ENCODE measurements at places on chromosomes 5 and 9.

DNA sequence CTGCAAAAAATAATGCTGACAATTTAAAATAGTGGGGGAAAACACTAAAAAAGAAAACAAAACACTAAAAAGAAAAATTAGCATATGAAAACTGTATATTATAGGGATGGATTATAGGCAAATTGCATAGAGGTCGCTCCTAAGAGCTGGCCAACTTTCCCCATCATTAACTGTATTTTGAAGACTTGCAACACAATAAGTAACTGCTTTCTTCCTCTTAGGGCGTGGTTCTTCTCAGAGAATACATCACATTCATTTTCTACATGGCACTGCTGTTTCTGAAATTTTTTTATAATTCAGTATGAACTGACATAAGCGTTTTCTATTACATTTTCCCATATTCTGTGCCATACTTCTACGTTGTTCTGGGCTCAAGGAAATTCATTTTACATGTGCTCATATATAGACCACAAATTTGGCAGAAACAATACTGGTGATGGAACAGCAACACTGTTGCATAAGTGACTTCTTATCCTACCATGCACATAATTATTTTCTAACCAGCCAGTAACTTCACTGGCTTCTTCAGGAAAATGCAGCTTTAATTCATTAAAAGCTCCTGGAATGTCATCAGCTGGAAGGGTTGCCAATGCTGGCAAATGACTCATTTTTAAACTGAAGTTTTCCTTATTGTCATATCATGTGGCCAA is 171.2 kb upstream of the DMAC1 start:
- DNase-seq: no peak

- DNase-seq: no peak
Observed at GRCh38 chr9:97768746-97769145, 71.6 kb upstream of the XPA start.

DNA sequence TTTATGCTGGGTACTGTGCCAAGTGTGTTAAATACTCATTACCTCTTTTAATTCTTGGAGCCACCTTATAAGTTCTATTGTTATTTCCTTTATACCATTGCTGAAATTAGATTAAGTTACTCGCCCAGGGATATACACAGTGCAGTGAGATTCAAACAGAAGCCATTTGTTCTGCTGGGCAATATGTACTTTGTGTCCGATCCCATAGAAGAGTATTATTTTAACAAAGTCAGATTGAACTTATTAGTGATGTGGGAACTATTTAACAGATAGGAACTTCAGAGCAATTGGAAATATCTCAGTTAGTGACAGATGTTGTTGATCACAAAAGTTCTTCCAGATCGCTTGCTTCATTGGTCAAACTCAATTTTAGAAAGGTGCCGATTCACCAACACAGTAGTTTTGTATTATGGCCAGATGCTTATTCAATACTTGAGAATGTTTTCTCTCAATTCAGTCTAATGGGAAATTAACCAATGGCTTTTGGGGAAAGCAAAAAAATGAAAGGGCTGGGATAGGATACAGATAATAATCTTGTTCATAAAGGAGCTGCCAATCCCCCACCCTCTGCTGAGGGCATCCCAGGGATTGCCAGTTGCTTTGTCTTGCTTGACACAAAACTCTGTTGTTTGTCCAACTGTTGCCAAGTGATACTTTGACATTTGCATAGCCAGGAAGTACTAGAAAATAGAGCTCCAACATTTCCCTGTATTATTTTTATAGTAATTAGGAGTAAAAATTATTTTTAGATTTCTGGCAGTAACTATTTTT is 94.8 kb upstream of the SEMA6A start:
- no peak for DNase-seq

- DNase-seq: no peak
Observed at GRCh38 chr5:178081571-178082243, 31.6 kb upstream of the N4BP3 start.

DNA sequence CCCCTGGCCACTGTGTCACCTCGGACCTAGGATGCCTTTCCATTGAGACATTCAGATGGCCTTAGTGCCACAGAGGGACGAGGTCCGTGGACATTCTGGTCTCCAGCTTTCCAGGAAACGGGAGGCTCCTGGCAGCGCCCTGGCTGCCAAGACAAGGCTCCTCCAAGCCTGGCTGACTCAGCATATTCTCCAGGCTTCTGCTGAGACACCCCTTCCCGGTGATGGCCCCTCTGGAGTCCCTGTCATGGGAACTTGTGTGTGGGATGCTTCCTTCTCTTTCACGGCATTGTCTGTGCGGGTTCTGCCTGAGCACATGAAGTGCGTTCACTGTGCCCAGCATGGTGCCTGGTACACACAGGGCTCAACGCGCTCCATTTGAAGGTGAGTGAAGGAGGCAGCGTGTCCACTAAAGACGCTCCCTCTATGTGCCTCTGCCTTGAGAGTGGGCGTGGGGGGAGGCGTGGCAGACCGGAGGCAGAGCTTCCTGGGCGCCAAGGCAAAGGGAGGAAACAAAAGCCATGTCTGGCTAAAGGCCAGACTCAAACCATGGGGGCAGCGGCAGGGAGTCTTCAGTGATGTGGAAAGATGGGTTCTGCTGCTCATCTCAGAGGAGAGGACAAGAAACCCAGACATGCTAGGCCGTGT is 46.4 kb upstream of the PRRC2B start:
- DNase-seq: no peak

GRCh38 chr9:91516777-91517176 is 93.1 kb upstream of the NFIL3 start:
- no peak for DNase-seq

GRCh38 chr5:44900273-44900954 is 91.7 kb downstream of the MRPS30 start:
- DNase-seq: no peak

DNA sequence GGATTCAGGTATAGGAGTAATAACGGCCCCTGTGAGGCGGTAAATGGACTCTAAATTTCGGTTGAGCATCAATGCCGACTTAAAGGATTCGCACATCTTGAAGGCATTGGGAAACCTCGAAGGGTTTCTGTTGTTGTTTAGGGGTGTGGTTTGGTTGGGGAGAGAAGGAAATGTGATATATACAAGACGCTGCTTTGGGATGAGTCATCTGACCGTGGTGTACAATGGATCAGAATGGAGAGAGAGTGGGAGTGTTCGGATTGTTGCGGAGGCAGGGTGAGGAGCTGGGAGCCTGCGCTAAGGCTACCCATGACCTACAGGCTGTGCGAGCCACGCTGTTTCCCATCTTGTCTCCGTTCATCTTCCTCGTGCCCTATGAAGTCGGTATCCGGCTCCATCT is 60.4 kb upstream of the ERCC6L2 start:
- no peak for DNase-seq

- DNase-seq: no peak
Observed at GRCh38 chr5:7886849-7887475, 18.0 kb downstream of the MTRR start.

DNA sequence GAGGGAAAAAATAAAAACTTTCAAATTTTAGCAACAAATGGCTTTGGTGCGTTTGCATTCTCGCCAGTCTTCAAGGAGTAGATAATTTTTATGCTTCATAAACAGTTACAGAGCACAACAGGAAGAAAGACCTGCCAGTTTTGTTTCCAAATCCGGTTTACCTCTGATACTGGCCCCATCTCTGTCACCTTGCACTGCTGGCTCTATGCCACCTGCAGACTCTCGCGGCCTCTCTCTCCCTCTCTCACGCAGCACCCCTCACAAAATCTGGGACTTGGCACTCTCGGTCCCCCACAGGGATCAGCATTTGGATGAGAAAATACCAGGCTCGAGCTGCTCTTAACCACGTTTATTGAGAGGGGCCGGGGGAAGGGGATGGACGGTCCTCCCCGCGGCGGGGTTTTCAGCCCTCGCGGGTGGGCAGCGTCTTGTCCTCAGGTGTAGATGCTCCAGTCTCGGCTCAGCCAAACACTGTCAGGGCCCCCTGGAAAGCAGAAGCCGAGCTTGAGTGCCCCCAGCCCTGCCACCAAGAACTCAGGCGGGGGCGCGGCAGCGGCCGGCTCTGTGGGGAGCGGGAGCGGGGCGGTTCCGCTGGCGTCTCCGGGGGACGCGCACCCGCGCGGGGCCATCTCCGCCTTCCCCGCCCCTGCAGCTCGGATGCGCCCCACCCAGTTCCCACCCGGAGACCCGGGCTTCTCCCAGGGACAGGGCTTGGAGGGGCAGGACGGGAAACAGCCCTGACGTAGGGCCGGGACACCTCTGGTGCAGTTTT is 1.3 kb downstream of the SCGB3A1 start:
- DNase-seq: no peak

DNA sequence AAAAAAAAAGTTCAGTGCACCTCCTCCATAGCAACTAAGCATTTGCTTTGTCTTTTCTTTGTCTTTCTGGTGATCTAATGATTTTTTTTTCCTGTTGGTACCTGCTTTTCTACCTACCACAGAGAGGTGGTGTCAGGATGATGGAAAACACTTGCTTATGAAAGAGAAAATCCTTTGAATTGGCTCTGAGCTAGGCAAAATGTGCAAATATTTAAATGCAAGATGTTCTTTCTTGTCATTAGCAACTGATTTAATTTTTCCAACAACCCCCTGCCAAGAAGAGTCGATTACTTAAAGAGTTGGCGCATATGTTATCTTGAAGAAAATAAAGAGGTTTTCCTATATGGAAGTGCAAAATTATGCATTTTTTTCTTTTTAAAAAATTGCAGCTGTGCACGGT is 37.7 kb downstream of the TNC start:
- DNase-seq: no peak

DNA sequence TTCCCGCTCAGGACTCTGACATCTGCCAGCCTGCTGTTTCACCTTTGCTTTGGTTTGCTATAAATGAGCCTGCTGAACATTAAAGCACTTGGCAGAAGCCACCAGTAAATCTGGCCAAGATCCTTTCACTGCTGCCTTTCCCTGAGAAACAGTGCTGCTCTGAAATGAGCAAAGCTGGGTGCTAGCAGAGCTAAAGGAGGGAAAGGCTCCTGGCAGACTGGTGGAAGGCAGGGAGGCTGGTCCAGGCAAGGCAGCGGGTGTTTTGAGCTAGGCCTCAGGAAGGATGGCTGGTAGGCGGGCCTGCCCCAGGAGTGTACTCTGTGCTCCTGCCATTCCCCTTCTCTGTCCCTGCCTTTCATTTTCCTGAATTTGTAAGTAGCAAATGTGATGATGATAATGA is 52.5 kb upstream of the PTGS1 start:
- no peak for DNase-seq

GRCh38 chr5:154708846-154709245 is 46.3 kb upstream of the LARP1 start:
- no peak for DNase-seq

- DNase-seq: no peak
Observed at GRCh38 chr9:79268806-79269205, 303.0 kb upstream of the TLE4 start.

GRCh38 chr9:130234340-130235260 is 31.0 kb upstream of the HMCN2 start:
- DNase-seq: no peak

Data from stimulated activated CD8-positive, alpha-beta memory T cell treated with anti-CD3 and anti-CD28 coated beads, Interleukin-4, amount 100 ng/mL, for 4 hours (primary cell).